ENCODE measurements at places on chromosomes 2 and 18. TPM values are rescaled to one million over a fixed set of nuclear protein-coding genes. Genes with fewer than 3 reads are reported as not detected.

The L3MBTL4 gene
- 6.7 TPM for total RNA-seq

The CCL20 gene
- not detected for total RNA-seq

The TNS1 gene
- 191 TPM for total RNA-seq

The UGT1A6 gene
- 17.6 TPM for total RNA-seq

The CNDP1 gene
- 0.16 TPM for total RNA-seq

The CLK1 gene
- total RNA-seq: 251 TPM

The ANKRD62 gene
- 0.11 TPM for total RNA-seq

The HAAO gene
- 10.6 TPM for total RNA-seq

The HOXD8 gene
- total RNA-seq: 12.3 TPM

The LHCGR gene
- total RNA-seq: 5.6 TPM

The CCBE1 gene
- total RNA-seq: 4.2 TPM

The SPATA3 gene
- not detected for total RNA-seq

The CTAGE1 gene
- total RNA-seq: not detected

The SCN3A gene
- 6.1 TPM for total RNA-seq

All from urinary bladder (tissue), 4 donors.